Kidney epithelial cell (primary cell): ENCODE measurements at places on chromosomes 13 and 19. TPM values are rescaled to one million over a fixed set of nuclear protein-coding genes. Genes with fewer than 3 reads are reported as not detected.

ZNF780B gene
- 4.1 and 12.4 TPM in 2 replicates for total RNA-seq

TMEM190 gene
- not detected in 2 replicates for total RNA-seq

RASGRP4 gene
- total RNA-seq, result not detected in 2 replicates

AP2S1 gene
- 157 and 198 TPM in 2 replicates for total RNA-seq

CCDC70 gene
- not detected in 2 replicates for total RNA-seq

GRIK5 gene
- 14.2 and 20.2 TPM in 2 replicates for total RNA-seq

DACH1 gene
- 1.2 and 1.6 TPM in 2 replicates for total RNA-seq

ZBTB32 gene
- not detected in 2 replicates for total RNA-seq

ZNF610 gene
- 4.5 and 5.8 TPM in 2 replicates for total RNA-seq
